ENCODE measurements at places on chromosomes 12 and 14. TPM values are rescaled to one million over a fixed set of nuclear protein-coding genes. Genes with fewer than 3 reads are reported as not detected.
A peak's percentile ranks its signal among the peaks of the same experiment; 100 is the strongest.

GRCh38 chr12:48005750-48006021 lies 1.4 kb upstream of the COL2A1 start:
- DNase-seq: no peak

DNA sequence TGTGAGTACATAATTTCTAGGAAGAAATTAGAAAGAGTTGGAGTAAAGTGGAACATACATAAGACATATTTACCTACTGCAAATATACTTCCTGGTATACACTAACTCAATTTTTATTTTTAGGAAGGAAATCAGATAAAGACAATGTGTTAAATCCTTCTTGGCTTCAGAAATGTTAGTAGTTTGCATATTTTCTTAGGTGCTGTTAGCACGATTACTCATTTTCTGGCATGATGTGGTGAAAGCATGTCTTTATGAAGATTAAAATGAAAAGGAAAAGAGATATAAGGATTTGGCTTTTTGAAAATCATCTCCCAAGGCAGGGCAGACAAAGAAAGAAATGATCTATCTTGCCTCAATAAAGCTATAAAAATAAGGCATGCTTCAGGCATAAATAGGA lies 287.6 kb upstream of the E2F7 start:
- DNase-seq: no peak

DNA sequence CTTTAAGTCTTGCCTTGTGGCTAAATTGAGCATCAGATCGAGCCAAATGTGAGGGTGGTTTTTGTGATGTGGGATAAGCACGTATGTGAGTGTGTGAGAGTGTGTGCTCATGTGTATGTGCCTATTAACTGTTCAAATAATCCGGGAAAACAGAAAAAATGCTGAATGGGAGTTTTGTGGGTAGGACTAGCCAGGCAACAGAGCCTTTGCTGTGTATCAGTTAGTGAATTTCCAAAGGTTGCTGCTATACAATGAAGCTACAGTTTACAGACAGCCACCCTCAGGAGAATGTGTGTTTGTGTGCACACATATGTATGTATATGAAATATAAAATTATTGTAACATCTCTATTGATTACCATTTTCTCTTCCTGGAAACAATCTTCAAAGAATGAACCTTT lies 154.0 kb downstream of the SOX5 start:
- no peak for DNase-seq

DNA sequence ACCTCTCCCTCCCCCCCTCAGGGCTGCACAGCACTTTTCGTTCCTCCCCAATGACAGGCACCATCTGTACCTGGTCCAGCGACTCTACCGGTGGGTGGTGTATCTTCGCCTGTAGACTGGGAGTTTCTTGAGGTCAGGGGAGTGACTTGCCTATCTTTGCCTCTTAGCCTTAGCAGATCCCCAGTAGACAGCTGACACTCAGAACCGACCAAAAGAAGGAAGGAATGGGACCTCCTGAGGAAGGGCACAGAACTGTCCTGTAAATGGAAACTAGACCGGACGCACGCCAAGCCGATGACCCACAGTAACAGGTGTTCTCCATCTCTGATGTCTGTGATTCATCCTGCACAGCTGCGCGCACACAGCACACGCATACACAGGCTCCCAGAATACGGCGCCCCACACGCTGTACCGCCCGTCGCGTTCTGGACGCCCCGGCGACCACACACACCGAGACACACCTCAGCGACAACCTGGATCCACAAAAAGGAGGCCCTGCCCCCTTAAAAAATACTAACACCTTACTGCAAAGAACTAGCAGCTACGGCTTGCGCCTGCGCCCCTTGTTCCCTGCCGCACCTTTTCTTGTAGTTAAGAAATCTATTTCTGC lies 673 bp upstream of the TTC9 start:
- peak; percentile 24 for DNase-seq

GRCh38 chr12:116152268-116152667 lies 125.2 kb downstream of the MED13L start:
- DNase-seq: no peak

GRCh38 chr14:101730626-101731186 lies 30.8 kb upstream of the PPP2R5C start:
- no peak for DNase-seq

DNA sequence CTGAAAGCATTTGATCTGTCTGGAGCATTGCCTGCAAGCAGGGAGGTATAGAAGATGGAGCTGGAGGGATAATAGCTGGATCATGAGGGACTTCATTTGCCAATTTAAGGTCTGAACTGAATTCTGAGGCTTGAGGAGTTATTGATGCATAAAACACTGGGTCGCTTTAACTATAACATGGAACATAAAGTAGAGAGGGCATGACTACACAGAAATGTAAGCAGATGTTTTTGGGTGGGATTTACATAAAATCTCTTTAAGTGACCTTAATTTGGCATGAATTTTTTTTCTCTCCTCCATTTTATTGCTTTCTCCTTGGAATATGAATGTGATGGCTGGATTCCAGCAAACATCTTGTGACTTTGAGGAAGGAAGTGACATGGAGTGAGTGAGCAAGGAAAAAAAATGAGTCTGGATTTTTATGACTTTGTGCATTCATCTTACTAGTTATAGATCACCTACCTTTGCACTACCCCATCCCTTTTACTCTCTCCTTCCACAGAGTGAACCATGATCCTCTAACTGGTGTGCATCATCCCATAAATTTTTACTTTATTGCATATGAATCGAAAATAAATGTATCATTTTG lies 356.0 kb downstream of the DUSP6 start:
- no peak for DNase-seq

DNA sequence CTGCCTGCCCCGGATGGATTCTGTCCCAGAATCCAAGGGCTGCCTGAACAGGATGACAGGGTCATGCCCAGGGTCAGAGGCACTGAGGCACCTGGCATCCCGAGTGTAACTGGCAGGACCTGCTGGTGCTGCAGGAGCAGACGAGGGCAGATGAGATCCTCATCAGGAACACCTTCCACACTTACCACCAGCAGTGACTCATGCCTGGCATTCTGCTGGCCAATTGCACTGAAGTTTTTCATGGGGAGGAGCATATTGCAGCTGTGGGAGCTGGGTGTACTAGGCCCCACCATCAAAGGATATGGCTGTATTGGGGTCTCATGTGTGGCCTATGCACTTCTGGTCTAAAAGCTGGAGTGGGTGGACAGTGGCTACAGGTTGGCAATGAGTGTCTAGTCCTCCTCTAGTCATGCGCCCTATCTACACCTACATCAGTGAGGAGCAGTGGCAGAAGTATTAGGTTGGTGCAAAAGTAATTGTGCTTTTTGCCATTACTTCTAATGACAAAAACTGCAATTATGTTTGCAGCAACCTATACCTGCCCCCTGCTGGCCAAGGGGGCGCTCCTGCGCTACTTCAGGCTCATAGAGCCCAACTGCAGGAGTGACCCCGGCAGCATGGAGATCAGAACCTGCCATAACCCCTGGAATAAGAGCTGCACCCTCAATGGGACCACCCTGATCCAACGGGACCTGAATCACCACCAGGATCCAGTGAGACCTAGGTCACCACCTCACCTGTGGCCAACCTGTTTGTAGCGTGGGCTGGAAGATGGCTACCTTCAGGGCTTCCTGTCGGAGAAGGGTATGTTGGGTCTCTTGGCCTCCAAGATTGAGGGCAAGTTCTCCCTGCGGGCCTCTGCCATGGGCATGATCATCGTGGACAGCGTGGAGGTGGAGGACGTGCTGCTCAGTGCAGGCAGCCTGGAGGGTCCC lies 8.0 kb upstream of the C12orf42 start:
- DNase-seq: no peak

DNA sequence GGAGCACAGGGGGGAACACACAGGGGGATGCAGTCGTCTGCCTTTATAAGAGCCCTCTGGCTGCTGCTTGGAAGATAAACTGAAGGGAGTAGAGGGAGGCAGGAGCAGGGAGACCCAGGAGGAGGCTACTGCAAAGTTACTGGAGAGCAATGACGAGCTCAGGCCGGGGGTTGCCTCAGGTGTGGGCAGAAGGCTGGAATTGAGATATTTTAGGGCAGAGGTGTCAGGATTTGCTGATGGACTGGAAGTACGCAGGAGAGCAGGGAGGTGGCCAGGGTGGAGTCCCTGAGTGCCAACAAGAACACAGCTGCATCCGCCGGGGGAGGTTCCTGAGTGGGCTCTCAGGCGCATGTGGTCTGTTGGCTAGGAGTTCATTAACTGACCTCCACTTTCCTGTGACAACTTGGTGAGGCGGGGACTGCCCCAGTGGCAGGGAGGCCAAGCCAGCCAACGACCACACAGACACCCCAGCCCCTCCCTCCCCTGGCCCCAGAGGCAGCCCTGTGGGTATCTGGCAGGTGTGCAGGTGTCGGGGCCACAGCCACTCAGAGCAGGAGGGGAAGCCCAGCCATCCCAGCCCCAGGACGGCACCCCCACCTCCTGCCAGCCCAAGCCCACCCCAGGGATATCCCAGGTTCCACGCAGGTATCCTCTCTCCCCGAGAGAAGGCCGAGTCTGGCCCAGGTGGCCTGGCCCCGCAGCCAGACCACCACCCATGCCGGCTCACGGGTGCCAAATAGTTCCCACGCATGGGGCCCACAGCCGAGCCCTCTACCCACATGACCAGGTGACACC lies 85.4 kb downstream of the NCOR2 start:
- no peak for DNase-seq

- no peak for DNase-seq
Observed at GRCh38 chr14:103619057-103619456, 10.0 kb upstream of the KLC1 start.

DNA sequence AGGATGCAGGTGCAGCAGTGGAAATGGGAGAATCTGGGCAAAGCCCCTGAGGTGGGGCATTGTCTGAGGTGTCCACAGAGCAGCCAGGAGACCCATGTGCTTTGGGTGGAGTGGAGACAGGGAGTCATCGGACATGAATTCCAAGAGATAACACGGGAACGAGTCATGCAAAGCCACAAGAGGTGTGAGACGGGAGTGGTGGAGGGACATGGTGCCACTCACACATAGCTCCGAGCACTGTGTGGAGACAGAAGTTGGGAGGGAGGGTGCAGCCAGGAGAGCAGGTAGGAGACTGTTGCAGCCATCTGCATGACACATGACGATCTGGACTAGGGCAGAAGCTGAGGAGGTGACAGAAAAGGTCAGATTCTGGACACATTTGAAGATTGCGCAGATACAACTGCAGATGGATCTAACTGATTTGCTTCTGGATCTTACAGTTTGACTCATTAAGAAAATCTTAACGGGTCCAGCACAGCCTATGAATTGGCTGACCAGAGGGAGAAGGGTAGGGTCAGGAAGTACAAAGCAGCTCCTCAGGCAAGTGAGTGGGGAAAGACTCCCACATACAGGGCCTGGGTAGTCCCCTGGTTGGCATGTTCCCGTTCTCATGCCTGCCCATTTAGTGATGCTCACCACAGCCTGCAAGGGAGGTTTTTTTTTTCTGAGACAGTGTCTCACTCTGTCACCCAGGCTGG lies 379.8 kb downstream of the FUT8 start:
- no peak for DNase-seq

- no peak for DNase-seq
Observed at GRCh38 chr12:10159280-10159679, 12.7 kb downstream of the OLR1 start.

DNA sequence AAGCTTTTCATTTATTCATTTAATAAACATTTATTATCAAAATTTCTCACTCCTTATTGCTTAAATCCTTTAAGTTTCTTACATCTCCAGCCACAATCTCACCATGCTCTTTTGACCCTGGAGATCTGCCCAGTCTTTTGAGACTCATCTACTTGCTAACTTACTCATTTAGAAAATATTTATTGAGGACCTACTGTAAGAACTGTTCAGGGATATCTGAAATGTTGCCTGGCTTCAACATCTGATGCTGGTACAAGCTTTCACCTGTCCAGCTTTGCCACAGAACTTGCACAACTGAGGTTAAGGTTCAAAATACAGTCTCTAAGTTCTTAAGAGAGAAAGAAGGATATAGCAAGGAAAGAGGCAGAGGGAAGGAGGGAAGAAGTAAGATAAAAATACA lies 17.5 kb upstream of the GXYLT1 start:
- no peak for DNase-seq

DNA sequence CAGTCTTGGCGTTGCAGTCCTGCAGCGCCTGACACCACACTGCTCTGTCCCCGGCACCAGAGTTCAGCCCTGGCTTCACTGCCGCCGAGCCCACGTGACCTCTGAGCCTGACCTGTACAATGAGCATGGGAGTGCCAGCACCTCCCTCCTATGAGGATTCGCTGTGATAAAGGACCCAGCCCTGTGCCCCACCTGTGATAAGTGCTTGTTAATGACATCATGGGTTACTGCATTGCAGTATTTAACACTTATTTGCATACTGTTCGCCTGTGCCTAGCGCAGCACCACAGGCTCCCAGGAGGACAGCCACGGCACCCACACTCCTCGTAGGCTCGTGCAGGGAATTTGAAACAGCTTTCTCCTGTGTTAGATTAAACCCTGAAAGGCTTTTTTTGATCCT lies 118.2 kb upstream of the GSC start:
- no peak for DNase-seq

DNA sequence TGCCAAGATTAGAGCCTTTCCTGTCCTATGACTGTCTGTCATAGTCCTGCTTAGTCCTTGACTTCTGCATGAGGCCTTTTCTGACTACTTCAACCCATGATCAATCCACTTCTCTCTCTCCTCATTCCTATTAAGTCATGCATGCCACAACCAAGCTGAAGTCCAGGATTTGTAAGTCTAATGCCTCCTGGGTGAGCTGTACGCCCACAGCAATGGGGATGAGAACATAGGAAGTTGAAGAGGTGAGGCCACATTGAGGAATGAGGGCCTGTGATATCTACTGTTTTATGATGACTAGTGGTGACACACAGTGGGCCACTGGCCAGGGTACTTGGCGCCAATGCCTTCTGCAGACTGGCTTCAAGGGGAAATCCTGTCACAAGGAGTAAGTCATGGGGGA lies 994.1 kb upstream of the TMEM132C start:
- DNase-seq: no peak

GRCh38 chr14:64654246-64654900 lies 49.9 kb upstream of the PLEKHG3 start:
- no peak for DNase-seq

The RAN gene
- 660 TPM for polyA plus RNA-seq

The PLA2G1B gene
- polyA plus RNA-seq: 0.43 TPM

The DPPA3 gene
- not detected for polyA plus RNA-seq

The GPR162 gene
- 35.6 TPM for polyA plus RNA-seq

The FOXN4 gene
- polyA plus RNA-seq: 2.6 TPM

The TRHDE gene
- 21.3 TPM for polyA plus RNA-seq

The AKAP3 gene
- polyA plus RNA-seq: 3.9 TPM

The PTPRQ gene
- polyA plus RNA-seq: 18.3 TPM

The KCNMB4 gene
- 30.2 TPM for polyA plus RNA-seq
